ELR (cell line): ENCODE measurements at places on chromosomes 3 and 15.

DNA sequence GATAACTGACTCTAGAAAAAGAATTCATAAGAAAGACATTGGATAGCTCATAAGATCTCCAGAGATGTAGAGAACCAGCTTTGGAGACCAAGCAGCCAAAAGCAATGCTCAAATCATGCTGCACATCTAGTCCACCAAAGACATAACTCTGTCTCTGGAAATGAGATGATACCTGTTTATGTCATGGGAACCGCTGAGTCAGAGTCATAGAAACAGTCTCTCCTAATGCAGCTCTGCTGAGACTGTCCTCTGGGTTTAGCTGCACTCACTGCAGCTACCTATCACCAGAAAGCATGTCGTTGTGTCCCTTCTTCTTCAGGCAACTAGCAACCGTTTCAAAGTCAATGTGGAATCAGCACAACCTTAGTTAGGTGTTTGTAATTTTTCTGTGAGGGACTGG is 218.5 kb upstream of the ROBO1 start:
- no peak for DNase-seq

GRCh38 chr15:40991355-40991754 is 38.1 kb downstream of the CHAC1 start:
- DNase-seq = no peak

DNA sequence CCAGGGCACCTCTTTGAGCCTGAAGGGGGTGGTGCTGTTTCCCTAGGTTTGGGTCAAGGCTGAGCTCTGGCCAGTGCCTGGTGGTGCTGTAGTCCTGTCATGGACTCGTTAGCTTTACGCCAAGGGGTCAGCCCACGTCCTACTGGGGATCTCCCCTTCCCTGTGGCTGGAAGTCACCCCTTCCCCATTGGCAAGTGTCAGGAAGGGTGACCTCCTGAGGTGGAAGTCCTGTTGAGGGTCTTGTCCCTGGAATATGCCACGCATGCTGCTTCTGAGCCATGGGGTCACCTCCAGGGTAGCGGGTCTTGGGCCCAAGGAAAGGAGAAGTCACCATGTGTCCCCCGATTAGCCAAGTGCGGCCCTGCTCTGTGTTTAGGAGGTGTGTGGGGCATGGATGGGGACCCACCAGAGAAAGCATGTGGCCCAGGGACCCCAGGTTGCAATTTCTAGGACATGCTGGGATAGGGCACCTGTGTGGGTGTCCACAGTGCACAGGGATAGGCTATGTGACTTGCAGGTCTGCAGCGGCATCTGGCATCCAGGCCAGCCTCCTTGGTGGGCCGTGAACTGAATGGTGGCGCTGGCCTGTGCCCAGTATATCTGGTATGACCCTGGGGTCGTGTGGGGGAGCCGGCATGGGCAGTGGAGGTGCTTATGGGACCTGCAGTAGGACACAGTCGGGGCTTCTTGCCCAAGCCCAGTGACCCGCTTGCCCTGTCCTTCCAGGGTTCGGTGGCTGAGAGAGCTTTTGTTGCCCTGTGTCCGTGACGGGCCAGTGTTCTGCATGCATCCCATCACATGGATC is 226.7 kb downstream of the SNRPN start:
- no peak for DNase-seq

DNA sequence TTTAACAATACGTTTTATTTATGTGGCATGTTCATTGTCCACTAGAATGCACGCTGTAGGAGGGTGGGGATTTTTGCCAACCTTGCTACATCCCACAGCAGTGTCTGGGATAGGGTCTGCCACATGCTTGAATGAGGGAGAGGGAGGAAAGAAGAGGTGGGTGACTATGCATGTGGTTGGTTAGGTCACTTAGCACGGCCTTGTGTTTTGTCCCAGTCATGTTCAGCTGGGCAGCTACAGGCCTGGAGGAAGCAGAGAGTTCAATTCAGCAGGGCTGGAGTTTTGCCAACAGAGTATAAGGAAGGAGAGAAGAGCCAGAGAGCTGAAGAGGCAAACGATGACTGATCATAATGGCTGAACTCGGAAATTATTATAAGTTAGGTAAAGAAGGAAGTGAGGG is 268.4 kb upstream of the NSMCE3 start:
- DNase-seq = no peak

DNA sequence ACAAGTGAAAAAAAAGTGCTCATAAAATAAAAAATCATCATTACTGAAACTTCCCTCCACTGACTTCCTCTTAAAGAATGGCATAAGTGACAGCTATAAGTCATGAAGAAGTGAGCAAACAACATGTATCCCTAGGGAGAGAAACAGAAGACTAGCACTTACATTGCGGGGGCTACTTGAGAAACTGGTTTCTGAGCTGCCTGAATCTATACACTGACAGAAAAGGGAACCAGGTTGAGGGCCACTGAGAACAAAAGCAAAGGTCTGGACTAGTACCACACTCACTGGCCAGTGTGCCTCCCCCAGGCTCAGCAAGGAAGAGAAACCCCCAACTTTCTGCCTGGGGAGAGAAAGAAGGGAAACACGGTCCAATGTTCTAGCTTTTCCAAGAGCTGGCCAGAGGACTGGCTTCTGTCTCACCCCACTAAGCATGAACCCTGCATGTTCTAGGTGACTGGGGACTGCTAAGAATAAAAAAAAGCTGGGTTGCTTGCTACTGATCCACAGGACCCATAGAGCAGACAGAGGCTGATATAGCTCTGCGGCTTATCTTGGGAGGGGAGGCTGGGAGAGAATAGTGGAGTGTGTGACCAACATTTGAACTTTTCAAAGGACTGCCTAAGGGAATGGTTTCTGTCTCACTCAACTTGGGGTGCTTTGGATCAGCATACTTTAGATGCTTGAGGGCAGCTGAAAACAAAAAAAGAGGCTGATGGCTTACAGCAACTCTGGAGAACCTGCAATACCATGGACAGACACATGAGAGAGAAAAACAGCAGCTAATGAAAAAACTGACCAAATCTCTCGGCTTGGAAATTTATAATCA is 8.1 kb downstream of the RAD18 start:
- peak; percentile 24 for DNase-seq

GRCh38 chr15:41575282-41575681 is 16.3 kb downstream of the TYRO3 start:
- no peak for DNase-seq

DNA sequence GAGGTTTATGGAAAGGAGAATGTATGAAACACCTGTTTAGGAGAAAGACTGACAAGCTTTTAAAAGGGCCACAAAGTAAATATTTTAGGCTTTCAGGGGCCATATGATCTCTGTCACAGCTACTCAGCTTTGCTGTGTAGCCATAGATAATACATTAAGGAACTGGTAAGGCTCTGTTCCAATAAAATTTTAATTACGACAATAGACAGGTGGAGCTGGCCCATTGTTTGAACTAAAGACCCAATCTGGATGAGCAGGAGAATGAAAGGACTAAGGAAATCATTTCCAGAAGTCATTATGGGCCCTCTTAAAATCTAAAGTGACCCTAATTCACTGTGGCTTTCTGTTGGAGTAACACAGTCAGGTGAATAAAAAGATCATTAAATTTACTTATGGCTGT is 48.5 kb upstream of the SLC12A8 start:
- DNase-seq = no peak

- DNase-seq = no peak
Measured at GRCh38 chr15:78995921-78996893, 51.4 kb upstream of the CTSH start.

- DNase-seq = no peak
Measured at GRCh38 chr15:37037850-37038715, 62.3 kb downstream of the MEIS2 start.

- DNase-seq = peak; percentile 94
Measured at GRCh38 chr3:45647148-45647619, 42.0 kb upstream of the SACM1L start.

- no peak for DNase-seq
Measured at GRCh38 chr3:24096695-24097290, 151.7 kb downstream of the NR1D2 start.

GRCh38 chr3:194325424-194326153 is 25.5 kb downstream of the CPN2 start:
- DNase-seq = no peak

GRCh38 chr15:39593656-39594445 is 13.0 kb downstream of the THBS1 start:
- peak; percentile 37 for DNase-seq

GRCh38 chr3:133377396-133377795 is 22.5 kb upstream of the BFSP2 start:
- peak; percentile 66 for DNase-seq
